ENCODE measurements at places on chromosomes 1 and 21.

- DNase-seq, result no peak
- no peaks in the 10 kb centered on the region for H3K4me1 ChIP-seq
- no peaks in the 10 kb centered on the region for H3K36me3 ChIP-seq
- H3K27me3 ChIP-seq, result no peaks in the 10 kb centered on the region
- H3K4me3 ChIP-seq, result no peak overlapping the region
- no peak overlapping the region for H3K27ac ChIP-seq
Measured at GRCh38 chr1:109803901-109804331, 40.2 kb upstream of the EPS8L3 start.

GRCh38 chr1:246450611-246451251, 56.3 kb downstream of the SMYD3 start:
- H3K4me3 ChIP-seq, result no peak overlapping the region
- H3K36me3 ChIP-seq, result no peaks in the 10 kb centered on the region
- H3K27ac ChIP-seq, result no peak overlapping the region
- peaks cover 30% of the 10 kb centered on the region for H3K4me1 ChIP-seq
- H3K27me3 ChIP-seq, result no peaks in the 10 kb centered on the region

DNA sequence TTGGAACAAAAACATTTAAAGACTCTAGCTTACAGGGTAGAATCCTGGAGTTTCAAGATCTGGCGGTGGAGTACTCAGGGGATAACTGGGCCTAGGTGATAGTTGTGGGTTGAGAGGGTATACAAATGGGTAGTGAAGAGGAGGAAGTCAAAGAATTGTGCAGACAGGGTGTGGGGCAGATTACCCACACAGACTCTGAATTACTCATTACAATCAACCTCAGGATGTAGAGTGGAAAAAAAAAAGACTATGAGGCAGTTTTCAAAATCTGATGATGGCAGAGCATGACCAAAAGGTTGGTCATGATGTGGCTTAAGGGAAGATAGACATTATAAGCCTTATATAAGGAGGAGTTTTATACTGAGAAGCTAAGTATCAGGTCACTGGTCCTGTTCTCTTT, 44.1 kb upstream of the GLIS1 start:
- H3K27me3 ChIP-seq, result no peaks in the 10 kb centered on the region
- no peaks in the 10 kb centered on the region for H3K36me3 ChIP-seq
- no peak overlapping the region for H3K4me3 ChIP-seq
- H3K4me1 ChIP-seq, result no peaks in the 10 kb centered on the region
- H3K27ac ChIP-seq, result no peak overlapping the region
- no peak for DNase-seq

DNA sequence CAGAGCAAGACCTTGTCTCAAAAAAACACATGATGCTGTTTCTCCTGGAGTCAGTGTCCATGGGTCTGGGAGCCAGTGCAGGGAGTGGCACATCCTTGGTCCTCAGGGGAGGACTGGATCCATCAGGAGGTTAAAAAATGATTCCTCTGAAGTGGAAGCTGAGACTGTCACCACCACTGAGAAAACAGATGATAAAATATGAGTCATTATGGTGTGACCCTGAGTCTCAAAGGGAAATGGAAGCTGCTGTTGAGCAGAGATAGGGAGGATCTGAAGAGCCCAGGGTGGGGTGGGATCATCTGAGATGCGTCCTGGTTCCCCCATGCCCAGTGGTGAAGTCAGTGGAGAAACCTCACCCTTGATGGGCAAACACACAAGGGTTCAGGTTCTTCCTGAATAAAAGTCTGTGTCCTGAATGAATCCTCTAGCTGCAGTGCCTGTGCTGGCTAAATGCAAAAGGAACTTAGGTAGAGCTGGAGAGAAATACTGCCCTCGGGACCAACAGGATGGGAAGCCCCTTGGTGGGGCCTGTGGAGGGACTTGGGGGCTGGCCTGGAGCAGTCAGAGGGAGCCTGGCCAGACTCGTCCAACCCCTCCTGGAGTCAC, 61.6 kb upstream of the TENT5B start:
- peaks cover 5% of the 10 kb centered on the region for H3K4me1 ChIP-seq
- H3K27ac ChIP-seq, result no peak overlapping the region
- H3K36me3 ChIP-seq, result no peaks in the 10 kb centered on the region
- no peaks in the 10 kb centered on the region for H3K27me3 ChIP-seq
- no peak overlapping the region for H3K4me3 ChIP-seq

Data from thyroid gland (tissue), 4 donors.